ENCODE measurements at places on chromosomes 16 and 17.

- peak; percentile 21 for DNase-seq
Measured at GRCh38 chr16:89925596-89926079, 2.5 kb downstream of the TUBB3 start.

GRCh38 chr17:74513987-74514631 is 17.2 kb downstream of the CD300LB start:
- DNase-seq: peak; percentile 65

- DNase-seq: no peak
Measured at GRCh38 chr17:14670861-14671260, 370.0 kb downstream of the HS3ST3B1 start.

- DNase-seq: no peak
Measured at GRCh38 chr16:55061126-55061525, 130.5 kb downstream of the IRX5 start.

DNA sequence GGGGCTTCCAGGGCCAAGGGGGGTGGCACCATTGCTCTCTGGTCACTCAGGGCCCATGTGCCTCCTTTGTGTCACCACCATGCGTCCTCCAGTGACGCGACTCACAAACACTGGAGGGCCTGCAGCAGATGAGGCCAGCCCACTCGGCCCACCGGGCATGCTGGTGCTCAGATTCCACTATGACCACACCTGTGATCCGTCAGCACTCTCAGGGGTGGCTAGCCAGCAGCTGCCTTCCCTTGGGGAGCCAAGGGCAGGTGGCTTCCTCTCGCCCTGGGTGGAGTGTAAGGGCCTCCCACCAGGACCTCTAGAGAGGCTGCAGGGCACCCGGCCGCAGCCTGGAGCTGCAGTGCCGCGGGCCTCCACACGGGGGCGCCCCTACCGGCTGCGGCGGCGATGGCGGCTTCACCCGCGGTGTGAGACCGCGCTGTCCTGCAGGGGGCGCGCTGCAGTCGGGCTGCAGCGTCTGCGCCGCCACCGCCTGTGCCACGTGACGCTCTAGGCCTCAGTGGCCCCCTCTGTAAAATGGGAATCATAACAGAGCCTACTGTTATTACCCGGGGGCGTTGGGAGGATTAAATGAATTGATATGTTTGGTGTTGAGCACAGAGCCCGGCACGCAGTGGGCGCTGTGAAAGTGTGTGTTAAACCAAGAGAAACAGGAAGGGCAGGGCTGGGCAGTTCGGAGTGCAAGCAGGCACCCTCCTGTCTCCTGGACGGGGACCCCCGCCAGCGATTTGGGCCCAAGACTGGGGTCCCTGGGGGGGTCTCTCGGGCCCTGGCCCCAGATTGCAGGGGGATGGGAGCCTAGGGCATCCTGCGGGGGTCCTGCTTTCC is 192.4 kb upstream of the GSE1 start:
- peak; percentile 40 for DNase-seq

DNA sequence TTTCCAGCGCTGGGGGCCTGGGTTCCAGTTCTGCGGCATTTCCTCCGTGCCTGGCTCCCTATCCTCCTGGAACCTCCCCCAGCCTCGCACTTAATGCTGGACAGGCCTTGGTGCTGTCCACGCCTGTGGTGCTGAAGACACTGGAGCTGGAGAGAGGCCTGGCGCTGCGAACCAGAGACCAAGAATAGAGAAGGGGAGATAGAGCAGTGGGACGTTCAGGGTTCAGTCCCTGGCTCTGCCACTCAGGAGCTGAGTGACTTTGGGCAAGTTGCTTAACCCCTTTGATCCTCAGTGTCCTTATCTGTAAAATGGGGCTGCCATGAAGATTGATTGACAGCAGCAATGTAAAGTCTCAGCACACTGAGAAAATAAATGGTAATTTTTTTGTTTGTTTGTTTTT is 11.9 kb downstream of the SBK1 start:
- peak; percentile 38 for DNase-seq

- no peak for DNase-seq
Measured at GRCh38 chr16:77387815-77388209, 47.0 kb downstream of the ADAMTS18 start.

GRCh38 chr17:492022-492413 is 139.4 kb upstream of the RPH3AL start:
- DNase-seq: no peak

DNA sequence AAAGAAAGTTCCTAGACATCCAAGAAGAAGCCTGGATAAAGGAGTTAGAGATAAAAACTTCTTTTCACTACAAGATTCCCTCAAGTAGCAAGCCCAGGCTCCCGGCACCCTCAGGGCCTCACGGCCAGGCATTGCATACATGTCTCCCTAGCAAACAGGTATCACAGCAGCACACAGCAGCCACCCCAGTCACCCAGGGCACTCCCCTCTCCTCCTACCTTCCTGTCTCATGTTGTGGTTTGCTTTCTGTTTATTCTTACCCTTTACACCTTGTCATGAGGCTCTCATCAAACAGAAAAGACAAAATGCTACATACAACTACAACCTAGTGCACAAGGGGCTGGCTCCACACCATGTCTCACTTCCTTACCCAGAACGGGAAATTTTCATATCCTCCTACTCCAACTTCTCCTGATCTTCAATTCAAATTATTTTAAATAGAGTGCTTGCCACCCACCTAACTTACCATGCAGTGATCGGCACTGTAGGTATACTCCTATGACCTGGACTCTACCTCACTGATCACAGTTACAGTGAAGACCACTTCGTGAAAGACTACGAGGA is 42.7 kb downstream of the XPO6 start:
- DNase-seq: no peak

DNA sequence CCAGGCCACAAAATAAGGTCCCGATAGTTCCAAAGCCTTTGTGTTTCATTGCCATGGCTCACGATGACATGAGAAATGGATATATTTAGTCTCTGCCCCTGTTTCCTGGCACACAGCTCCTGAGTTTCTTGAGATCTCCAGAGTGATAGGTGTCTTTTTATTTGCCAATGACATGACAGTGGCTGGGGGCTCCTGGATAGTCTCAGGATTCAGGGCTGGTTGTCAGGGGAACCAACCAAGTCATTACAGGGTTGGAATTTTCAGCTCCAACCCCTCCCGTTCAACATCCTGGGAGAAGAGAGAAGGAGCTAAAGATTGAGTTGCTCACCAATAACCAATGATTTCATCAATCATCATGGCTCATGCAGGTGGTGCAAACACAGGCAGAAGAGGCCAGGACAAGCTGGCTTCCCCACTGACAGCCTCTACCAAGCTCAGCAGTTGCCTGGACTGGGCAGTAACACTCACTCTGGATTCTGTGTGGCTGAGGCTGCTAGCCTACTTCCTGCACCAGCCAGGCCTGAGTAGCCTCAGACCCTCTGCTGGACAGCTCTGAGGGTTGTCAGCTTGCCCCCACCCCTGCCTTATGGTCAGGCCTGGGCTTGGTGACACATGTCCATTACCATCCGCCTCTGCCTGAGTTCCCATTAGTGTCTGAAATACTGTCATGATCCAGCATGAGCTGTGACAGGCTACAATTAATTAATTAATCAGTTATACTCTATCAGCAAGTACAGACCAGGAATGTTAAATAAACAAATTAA is 534.4 kb upstream of the CDH5 start:
- no peak for DNase-seq

GRCh38 chr16:1163567-1164055 is 10.7 kb downstream of the CACNA1H start:
- peak; percentile 4 for DNase-seq

GRCh38 chr17:66415366-66416206 is 113.2 kb downstream of the PRKCA start:
- DNase-seq: no peak

DNA sequence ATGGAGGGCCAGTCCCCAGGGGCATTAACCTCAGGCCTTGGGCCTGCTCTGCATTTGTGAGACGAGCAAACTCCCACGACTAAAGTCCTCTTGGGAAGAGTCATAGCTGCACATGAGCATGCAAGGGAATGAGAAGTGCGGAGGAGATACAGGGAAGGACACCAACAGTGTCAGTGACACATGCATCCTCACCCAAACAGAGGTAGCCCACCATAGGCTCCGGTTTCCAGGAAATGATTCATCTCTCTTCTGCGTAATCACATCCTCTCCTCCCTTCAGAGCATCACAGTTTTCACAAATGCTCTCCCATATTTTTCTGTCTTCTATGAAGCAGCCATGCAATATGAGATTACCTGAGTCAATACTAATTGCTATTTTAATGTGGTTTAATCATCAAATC is 725.7 kb upstream of the GOT2 start:
- peak; percentile 23 for DNase-seq
